ENCODE measurements at places on chromosomes 16 and 17. TPM values are rescaled to one million over a fixed set of nuclear protein-coding genes. Genes with fewer than 3 reads are reported as not detected.

- H3K36me3 ChIP-seq: no peaks in the 10 kb centered on the region
- peak; percentile 91 for DNase-seq
- H3K4me3 ChIP-seq: no peak overlapping the region
- H3K27me3 ChIP-seq: no peaks in the 10 kb centered on the region
- peaks cover 54% of the 10 kb centered on the region for H3K4me1 ChIP-seq
Measured at GRCh38 chr17:38556239-38556638, 49.5 kb downstream of the SRCIN1 start.

Gene LGALS3BP
- total RNA-seq: 507 TPM

Gene KRT31
- total RNA-seq: not detected

- H3K4me3 ChIP-seq: no peak overlapping the region
- H3K27me3 ChIP-seq: no peaks in the 10 kb centered on the region
- no peaks in the 10 kb centered on the region for H3K36me3 ChIP-seq
- no peak overlapping the region for H3K27ac ChIP-seq
- no peak for DNase-seq
- H3K4me1 ChIP-seq: no peaks in the 10 kb centered on the region
Measured at GRCh38 chr17:81253358-81254131, 14.4 kb downstream of the NDUFAF8 start.

DNA sequence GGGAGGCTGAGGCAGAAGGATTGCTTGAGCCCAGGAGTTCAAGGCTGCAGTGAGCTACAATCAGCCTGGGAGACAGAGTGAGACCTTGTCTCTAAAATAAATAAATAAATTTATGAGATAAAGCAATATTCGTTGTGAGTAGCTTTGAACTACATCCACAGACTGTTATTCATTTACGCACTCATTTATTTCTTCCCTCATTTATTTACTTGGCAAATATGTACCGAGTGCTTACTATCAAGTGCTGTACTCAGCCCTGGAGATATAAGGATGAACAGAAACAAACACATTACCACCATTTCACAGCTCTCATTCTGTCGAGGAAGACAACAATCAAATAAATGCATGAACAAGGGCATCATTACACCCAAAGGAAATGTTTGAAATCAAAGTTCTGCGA, 24.7 kb upstream of the UMOD start:
- no peak overlapping the region for H3K4me3 ChIP-seq
- H3K27me3 ChIP-seq: no peaks in the 10 kb centered on the region
- no peak overlapping the region for H3K27ac ChIP-seq
- H3K4me1 ChIP-seq: no peaks in the 10 kb centered on the region
- no peak for DNase-seq
- H3K36me3 ChIP-seq: no peaks in the 10 kb centered on the region

Gene KRTAP17-1
- total RNA-seq: not detected

GRCh38 chr16:4945560-4946502, 8.9 kb upstream of the PPL start:
- H3K4me1 ChIP-seq: peaks cover 83% of the 10 kb centered on the region
- no peaks in the 10 kb centered on the region for H3K36me3 ChIP-seq
- no peaks in the 10 kb centered on the region for H3K27me3 ChIP-seq
- peak overlapping the region; percentile 96 for H3K27ac ChIP-seq
- no peak overlapping the region for H3K4me3 ChIP-seq

- H3K36me3 ChIP-seq: peaks cover 12% of the 10 kb centered on the region
- peaks cover 13% of the 10 kb centered on the region for H3K4me1 ChIP-seq
- H3K27ac ChIP-seq: no peak overlapping the region
- no peak for DNase-seq
- no peaks in the 10 kb centered on the region for H3K27me3 ChIP-seq
- H3K4me3 ChIP-seq: no peak overlapping the region
Measured at GRCh38 chr16:75289189-75289588, 37.8 kb upstream of the BCAR1 start.

GRCh38 chr17:36929851-36930582, 7.3 kb upstream of the LHX1 start:
- H3K36me3 ChIP-seq: 0 out of 2 replicates have a peak, but pooled peaks cover 4% of the 10 kb centered on the region
- H3K27ac ChIP-seq: no peak overlapping the region
- H3K4me3 ChIP-seq: no peak overlapping the region

Gene CTRB2
- total RNA-seq: not detected

Gene MYH8
- total RNA-seq: not detected

Gene WNT3
- total RNA-seq: 14.0 TPM

GRCh38 chr16:76409706-76410105, 132.5 kb downstream of the CNTNAP4 start:
- no peak for DNase-seq
- no peaks in the 10 kb centered on the region for H3K36me3 ChIP-seq
- H3K4me3 ChIP-seq: no peak overlapping the region
- no peak overlapping the region for H3K27ac ChIP-seq

Gene MYH1
- not detected for total RNA-seq

- peak overlapping the region; percentile 81 for H3K4me3 ChIP-seq
- no peak for DNase-seq
- H3K27me3 ChIP-seq: no peaks in the 10 kb centered on the region
- H3K27ac ChIP-seq: no peak overlapping the region
Measured at GRCh38 chr17:8125947-8126490, 2.1 kb upstream of the HES7 start.

DNA sequence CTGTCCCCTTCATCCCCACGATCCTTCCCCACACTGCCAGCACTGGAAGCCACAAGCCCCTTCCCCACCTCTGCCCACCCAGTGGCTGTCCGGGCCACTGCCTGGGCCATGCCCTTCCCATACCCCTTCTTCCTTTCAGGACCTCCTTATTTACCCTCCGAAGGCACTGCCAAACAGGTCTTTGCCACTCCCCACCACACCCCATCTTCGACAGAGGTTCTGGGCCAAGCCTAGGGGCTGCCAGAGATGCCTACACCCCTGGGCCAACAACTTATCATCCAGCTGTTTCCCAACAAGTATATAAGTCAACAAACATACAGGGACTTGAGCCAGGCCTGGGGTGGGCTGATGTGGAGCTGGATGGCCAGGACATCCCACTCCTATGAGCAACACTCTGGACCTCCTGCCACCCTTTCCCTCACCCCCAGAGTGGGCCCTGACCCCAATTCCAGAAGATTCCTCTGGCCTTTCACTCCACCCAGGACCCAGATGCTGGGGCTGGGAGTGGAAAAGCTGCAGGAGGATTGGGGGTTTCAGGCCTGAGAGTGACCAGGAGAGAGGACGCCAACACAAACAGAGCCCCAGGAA, 1.5 kb upstream of the PPP1R1B start:
- 0 out of 2 replicates have a peak, but pooled peaks cover 8% of the 10 kb centered on the region for H3K4me1 ChIP-seq
- H3K27me3 ChIP-seq: no peaks in the 10 kb centered on the region
- no peak overlapping the region for H3K4me3 ChIP-seq
- H3K36me3 ChIP-seq: no peaks in the 10 kb centered on the region
- H3K27ac ChIP-seq: no peak overlapping the region
- DNase-seq: no peak

DNA sequence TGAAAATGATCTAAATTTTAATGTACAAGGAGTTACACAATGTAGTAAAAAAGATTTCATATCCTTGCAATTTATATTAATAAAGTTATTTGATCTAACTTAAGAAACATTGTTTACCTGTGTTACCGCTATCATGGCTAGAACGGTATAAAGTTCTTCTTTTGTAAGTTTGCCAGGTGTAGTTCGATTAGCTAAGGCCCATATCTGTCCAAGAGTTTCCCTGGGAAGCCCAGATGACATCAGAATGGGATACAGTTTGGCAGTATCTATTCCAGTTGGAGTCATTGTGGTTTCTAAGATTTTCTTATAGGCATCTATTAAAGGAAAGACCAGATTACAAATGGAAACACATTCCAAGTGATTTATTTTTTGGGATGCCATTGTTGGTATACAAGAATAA, 37.5 kb downstream of the SYNRG start:
- H3K4me1 ChIP-seq: no peaks in the 10 kb centered on the region
- H3K27ac ChIP-seq: no peak overlapping the region
- H3K27me3 ChIP-seq: no peaks in the 10 kb centered on the region
- peaks cover 35% of the 10 kb centered on the region for H3K36me3 ChIP-seq

- no peak overlapping the region for H3K27ac ChIP-seq
- peaks cover 32% of the 10 kb centered on the region for H3K27me3 ChIP-seq
- no peaks in the 10 kb centered on the region for H3K4me1 ChIP-seq
- no peaks in the 10 kb centered on the region for H3K36me3 ChIP-seq
- DNase-seq: no peak
Measured at GRCh38 chr17:34532281-34533065, 46.9 kb upstream of the TMEM132E start.

GRCh38 chr17:49991409-49991808, 3.6 kb downstream of the DLX3 start:
- no peak overlapping the region for H3K27ac ChIP-seq
- peaks cover 28% of the 10 kb centered on the region for H3K4me1 ChIP-seq
- H3K36me3 ChIP-seq: no peaks in the 10 kb centered on the region
- H3K27me3 ChIP-seq: peaks cover 7% of the 10 kb centered on the region
- H3K4me3 ChIP-seq: no peak overlapping the region

- DNase-seq: peak; percentile 78
- H3K36me3 ChIP-seq: no peaks in the 10 kb centered on the region
- H3K27me3 ChIP-seq: no peaks in the 10 kb centered on the region
- no peaks in the 10 kb centered on the region for H3K4me1 ChIP-seq
- H3K4me3 ChIP-seq: no peak overlapping the region
Measured at GRCh38 chr16:84266451-84266850, 26.6 kb upstream of the KCNG4 start.

DNA sequence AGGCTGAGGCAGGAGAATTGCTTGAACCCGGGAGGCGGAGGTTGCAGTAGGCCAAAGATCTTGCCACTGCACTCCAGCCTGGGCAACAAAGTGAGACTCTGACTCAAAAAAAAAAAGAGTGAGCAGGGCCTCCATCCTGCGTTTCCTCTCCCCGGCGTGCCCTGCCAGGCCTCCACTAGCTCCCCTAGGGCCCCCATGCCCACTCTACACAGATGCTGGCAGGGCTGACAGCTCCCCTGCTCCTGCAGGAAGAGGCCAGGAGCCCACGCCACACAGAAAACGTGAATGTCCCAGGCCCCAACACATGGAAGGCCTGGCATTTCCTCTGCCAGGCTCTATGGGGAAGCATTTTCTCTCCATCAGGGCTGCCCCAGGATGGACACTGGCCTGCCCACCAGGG, 109.4 kb downstream of the AMFR start:
- H3K36me3 ChIP-seq: no peaks in the 10 kb centered on the region
- DNase-seq: no peak
- peaks cover 5% of the 10 kb centered on the region for H3K4me1 ChIP-seq
- H3K27me3 ChIP-seq: no peaks in the 10 kb centered on the region
- no peak overlapping the region for H3K27ac ChIP-seq
- H3K4me3 ChIP-seq: no peak overlapping the region

Gene PRSS33
- 0.23 TPM for total RNA-seq

Gene DNASE1L2
- total RNA-seq: 7.3 TPM

DNA sequence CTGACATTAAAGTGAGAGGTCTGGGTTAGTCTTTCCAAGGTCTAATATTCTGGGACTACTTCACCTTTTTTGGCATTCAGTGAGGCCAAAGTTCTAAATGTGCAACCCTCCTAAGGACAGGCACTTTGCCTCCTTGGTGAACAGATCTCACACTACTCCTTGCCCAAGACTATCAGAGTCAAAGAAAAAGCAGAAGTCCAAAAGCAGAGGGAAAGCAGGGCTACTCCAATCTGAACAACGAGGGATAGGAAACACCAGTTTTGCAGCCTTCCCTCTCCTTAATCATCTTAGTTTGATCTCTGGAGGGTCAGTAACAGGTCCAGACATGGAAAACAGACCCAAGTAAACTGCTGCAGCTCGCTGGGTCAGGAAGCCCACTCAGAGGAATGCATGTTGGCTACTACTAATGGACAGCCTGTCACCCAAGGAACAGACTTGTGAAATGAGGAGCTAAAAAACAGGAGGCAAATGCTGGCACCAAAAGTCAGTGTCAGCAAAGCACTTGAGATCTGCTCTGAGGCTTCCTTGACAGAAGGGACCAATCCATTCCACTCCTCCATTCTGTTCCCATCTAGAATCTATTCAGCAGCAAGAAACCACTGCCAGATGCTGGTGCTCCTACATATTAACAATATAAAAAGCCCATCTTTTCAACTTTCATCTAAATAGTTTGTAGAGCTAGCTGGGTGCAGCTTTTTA, 29.9 kb downstream of the DCUN1D3 start:
- H3K27ac ChIP-seq: no peak overlapping the region
- DNase-seq: no peak
- no peaks in the 10 kb centered on the region for H3K36me3 ChIP-seq

Gene EMC8
- 44.0 TPM for total RNA-seq

Gene TPSB2
- total RNA-seq: not detected

GRCh38 chr16:5143761-5144620, 46.4 kb upstream of the EEF2KMT start:
- no peak overlapping the region for H3K27ac ChIP-seq
- no peak for DNase-seq
- H3K4me3 ChIP-seq: no peak overlapping the region
- no peaks in the 10 kb centered on the region for H3K4me1 ChIP-seq
- no peaks in the 10 kb centered on the region for H3K36me3 ChIP-seq
